Brain (organoid and tissue), 16 donors: ENCODE measurements at places on chromosomes 1 and 21.

- DNase-seq = no peak
Observed at GRCh38 chr1:229479660-229480399, 28.3 kb downstream of the NUP133 start.

- DNase-seq = no peak
Observed at GRCh38 chr1:234199476-234200127, 173.7 kb upstream of the COA6 start.

DNA sequence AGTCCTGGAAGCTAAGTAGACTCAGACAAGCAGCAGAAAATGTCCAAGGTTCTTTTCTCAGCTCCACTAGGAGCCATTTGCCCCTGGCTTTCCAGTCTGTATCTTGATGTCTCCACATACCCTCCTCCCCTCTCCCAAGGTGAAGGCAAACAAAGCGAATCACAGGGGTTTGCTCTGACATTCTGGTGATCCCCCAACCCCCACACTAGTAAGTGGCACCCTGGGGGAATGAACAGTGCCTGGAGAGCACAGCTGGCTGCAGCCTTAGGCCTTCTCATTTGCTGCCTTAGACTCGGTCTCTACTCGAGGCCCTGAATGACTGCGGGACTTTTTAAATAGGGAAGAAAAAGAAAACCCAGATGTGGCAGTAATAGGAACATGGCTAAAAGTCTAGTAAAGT, 15.3 kb downstream of the ERI3 start:
- DNase-seq = no peak

GRCh38 chr1:206464456-206464964, 5.8 kb upstream of the IKBKE start:
- peak; percentile 78 for DNase-seq

DNA sequence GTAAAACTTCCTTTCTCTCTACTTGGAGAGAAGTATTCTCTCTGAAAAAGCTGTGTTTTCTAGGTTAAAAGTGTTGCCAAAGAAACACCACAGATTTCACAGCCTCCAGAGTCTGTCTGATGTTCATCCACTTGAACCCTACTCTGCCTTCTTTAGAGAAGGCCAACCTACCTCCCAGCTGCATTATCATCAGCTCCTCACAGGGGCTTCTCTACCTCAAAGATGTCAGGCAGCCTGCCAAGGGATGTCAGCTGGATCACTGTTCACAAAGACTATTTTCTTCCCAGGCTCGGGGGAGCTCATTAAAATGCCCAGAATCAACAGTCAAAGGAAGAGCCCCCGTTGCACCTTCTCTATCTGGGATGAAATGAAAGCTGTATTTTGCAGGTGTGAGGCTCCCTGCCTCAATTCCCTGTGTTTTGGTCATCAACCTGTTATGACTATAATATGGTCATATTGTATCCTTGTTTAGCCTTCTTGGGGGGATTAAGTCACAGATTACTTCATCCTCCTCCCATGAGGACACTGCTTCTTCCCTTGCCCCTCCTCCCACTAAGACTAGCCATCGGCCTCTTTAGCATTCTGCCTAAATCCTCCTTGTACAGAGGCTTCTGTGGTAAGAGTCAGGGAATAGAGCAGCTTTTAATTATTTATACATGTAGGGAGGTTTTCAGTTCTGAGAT, 25.7 kb downstream of the ANGPTL7 start:
- DNase-seq = peak; percentile 73

GRCh38 chr1:42886046-42886739, 39.8 kb downstream of the ZNF691 start:
- no peak for DNase-seq

GRCh38 chr21:29413683-29414082, 115.0 kb downstream of the BACH1 start:
- no peak for DNase-seq

DNA sequence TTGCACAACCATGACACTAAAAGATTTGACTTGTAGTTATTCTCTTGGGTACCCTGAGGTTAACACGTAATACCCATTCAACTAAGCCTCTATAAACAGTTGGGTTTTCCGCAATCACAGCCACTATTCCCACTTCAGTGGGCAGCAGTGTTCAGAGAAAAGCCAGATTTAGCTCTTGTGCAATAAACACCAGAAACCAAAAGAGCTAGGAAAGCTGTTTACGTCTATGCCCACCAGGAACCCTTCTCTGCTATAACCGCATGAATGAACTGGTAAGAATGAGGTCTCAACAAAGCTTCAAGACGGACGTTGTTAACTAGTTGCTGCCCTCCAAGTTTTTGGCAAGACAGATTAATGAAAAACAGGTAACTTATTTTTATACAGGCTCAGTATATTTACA, 101.3 kb downstream of the SLC45A1 start:
- DNase-seq = no peak

DNA sequence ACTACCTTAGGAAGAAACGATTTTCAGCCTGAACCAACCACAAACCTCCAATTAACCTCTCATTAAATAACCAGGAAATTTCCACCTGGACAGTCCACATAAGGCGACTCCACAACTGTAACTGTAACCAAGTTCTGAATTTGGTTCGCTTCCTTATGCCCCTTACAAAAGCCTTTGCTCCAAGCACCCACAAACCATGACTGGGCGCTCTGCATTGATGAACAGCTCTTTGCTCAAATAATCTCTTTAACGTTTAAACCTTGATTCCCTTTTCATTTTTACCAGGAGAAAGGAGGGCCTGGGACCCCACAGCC, 38.2 kb upstream of the ZNF124 start:
- DNase-seq = no peak

DNA sequence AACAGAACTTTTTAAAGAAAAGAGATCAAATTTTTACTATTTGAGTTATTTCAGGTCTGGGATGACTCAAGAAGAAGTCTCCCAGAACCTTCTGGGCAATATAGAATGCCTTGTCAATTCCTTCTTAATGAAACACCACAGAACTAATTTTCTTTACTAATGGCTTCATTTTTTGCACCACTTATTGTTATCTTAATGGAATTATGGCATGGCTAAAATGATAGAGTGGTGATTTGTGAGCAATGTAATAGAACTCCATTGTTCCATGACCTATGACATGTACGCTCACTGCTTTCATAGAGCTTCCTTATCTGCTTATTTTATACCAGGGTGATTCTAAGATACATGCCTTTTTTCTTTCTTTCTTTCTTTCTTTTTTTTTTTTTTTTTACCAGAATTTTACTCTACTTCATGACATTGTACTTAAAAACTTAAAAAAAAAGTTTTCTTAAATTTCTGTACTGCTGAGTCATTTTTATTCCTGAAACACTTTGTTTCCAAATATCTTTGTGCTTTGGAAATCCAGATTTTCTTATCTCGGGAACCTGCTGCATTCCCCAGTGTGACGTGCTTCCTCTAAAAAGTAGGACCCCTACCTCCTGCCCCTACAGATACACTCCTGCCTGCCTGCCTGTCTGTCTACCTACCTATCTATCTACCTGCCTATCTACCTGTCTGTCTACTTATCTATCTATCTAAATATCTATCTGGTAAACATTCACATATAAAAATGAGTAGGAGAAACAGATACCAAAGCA, 284.9 kb downstream of the PBX1 start:
- no peak for DNase-seq

- DNase-seq = no peak
Observed at GRCh38 chr21:31283025-31283424, 61.0 kb downstream of the TIAM1 start.

GRCh38 chr1:53737648-53738204, 1.2 kb downstream of the GLIS1 start:
- DNase-seq = no peak

DNA sequence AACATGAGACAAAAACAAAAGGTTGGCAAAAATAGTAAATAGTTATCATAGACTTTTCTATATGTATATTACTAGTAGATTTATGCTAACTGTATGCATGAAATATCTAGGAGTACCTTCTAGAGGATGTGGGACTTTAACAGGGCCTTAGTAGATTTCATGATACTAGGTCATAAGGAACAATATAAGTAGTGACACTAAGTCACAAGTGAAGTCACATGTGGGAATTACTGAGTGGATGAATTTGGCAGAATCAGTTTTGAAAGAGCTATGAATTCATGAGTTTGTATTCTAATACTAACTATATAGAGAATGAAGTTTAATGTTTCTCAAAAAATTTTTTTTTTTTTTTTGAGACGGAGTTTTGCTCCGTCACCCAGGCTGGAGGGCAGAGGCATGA, 53.1 kb upstream of the GPR25 start:
- DNase-seq = no peak

DNA sequence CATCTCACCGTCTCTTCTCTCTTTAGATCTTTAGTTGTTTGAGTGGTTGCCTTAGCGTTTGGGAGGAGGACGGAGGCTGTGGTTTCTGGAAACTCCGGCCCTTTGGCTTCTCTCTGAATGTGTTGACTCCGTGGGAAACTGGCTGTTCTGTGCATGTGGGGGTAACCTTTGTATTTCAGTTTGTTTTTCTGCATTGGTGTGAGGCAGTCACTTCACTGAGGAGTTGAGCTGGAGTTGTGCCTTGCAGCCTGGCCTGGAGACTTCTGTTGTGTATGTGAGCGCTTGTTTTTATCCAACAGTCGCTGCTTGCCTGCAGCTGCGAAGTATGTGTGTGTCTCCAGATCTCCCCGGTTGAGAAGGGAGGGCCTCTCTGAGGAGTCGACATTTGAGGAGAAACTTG, 33.6 kb downstream of the CLDN14 start:
- DNase-seq = no peak

GRCh38 chr1:52636721-52637695, 4.0 kb downstream of the SHISAL2A start:
- peak; percentile 31 for DNase-seq

GRCh38 chr1:116461723-116462122, 88.7 kb downstream of the ATP1A1 start:
- DNase-seq = no peak

DNA sequence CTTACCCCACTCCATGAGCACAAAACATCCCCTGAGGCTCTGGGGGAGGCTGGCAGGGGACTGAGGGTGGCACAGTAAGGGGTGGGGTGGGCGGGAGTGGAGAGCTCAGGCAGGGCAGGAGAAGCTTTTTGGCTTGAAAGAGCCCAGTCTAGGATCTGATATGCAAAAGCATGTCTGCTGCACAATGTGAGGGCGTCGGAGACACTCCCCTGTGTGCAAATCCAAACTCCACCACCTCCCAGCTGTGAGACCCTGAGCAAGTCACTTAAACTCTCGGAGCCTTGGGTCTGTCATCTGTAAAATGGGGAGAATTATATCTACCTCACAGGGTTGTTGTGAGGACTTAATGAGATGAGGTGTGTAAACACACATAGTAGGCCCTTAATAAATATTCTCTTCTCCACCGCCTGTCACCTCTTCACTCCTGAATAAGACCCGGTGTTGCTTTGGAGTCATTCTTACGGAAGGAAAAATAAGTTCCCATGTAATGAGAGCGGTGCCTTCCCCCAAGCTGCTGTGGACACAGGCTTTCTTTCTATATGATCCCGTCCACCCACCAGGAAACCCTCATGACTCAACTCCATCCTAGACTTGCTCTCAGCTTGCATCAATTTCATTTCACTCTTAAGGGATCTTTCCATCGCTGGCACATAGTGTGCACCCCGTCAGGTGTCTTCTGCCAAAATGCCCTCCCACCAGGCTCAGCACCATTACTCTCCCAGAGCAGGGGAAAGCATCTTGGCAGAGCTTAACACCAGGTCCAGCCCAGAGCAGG, 12.5 kb downstream of the KCNN3 start:
- DNase-seq = no peak
